ENCODE measurements at places on chromosomes 7 and 10. TPM values are rescaled to one million over a fixed set of nuclear protein-coding genes. Genes with fewer than 3 reads are reported as not detected.
A peak's percentile ranks its signal among the peaks of the same experiment; 100 is the strongest.

- no peak for DNase-seq
Measured at GRCh38 chr7:132347123-132347522, 229.1 kb downstream of the PLXNA4 start.

GRCh38 chr10:132375116-132375794 lies 21.7 kb upstream of the PWWP2B start:
- DNase-seq, result no peak

- DNase-seq, result no peak
Measured at GRCh38 chr10:81843042-81843441, 32.0 kb upstream of the NRG3 start.

DNA sequence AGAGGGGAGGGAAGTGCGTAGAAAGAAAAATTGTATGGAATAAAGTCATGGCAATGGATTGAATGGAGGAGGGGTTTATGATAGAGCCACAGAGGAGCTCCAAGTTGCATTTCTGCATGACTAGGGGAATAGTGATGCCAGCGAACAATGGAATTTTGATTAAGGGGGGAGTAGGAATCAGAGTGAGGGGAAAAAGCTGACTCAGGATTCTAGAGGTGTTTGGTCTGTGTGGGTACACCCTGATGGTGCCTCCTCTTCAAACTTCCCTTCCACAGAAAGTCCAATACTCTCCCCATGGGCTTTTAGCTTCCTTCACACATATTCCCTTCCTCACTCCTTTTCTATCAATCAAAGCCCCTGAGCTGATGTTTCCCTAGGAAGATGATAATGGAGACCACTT lies 1.8 kb upstream of the KEL start:
- DNase-seq, result no peak

- no peak for DNase-seq
Measured at GRCh38 chr7:150406312-150406566, 27.1 kb downstream of the ZNF775 start.

- peak; percentile 93 for DNase-seq
Measured at GRCh38 chr7:831596-832166, 595 bp upstream of the SUN1 start.

Gene GLI3
- total RNA-seq, result 12.0 TPM

Measured in HFFc6 (cell line).